Psoas muscle (tissue), 8 donors: ENCODE measurements at places on chromosomes 6 and 20.
A peak's percentile ranks its signal among the peaks of the same experiment; 100 is the strongest.

GRCh38 chr6:3376064-3376463 lies 80.8 kb downstream of the SLC22A23 start:
- no peak overlapping the region for H3K4me3 ChIP-seq
- H3K27me3 ChIP-seq = no peaks in the 10 kb centered on the region
- no peak for DNase-seq
- peaks cover 8% of the 10 kb centered on the region for H3K4me1 ChIP-seq

DNA sequence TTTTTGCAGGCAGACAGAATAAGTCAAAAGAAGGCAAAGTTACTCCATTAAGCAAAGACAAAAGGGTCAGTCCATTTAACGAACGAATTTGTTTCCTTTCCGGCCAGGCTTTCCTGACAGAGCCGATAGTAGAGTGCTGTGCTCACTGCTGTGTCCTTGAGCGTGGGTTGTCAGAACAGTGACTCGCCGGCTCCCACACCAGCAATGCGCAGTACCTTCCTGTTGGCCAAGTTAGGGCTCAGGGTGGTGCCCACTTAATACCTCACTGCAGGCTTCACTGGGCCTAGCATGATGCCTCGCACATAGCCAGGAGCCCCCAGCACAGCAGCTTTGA lies 294.7 kb downstream of the FOXC1 start:
- no peak overlapping the region for H3K4me3 ChIP-seq
- H3K36me3 ChIP-seq = no peaks in the 10 kb centered on the region
- no peak overlapping the region for H3K27ac ChIP-seq

- no peaks in the 10 kb centered on the region for H3K27me3 ChIP-seq
- no peak overlapping the region for H3K4me3 ChIP-seq
- DNase-seq = no peak
- no peaks in the 10 kb centered on the region for H3K36me3 ChIP-seq
Observed at GRCh38 chr20:39778847-39779604, 816.9 kb downstream of the DHX35 start.

DNA sequence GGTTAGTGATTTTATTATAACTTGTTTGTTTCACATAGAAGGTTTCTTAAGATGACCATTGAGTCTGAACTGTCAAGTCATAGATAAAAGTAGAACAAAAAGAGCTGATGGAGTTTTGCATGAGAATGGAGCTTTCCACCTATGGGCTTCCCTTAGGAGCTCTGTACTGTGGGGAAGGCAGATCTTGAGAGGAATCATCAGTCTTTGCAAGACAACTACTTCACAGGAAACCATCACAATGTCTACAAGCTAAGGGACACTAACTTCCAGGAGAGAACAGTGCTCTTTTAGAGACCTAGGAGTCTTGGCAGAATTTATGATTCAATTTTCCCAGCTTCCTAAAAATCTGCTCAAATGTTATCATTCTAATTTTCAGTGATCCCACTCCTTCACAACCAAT lies 78.2 kb downstream of the FBXO5 start:
- H3K27ac ChIP-seq = no peak overlapping the region
- DNase-seq = no peak
- no peaks in the 10 kb centered on the region for H3K4me1 ChIP-seq
- H3K36me3 ChIP-seq = no peaks in the 10 kb centered on the region
- no peaks in the 10 kb centered on the region for H3K27me3 ChIP-seq

DNA sequence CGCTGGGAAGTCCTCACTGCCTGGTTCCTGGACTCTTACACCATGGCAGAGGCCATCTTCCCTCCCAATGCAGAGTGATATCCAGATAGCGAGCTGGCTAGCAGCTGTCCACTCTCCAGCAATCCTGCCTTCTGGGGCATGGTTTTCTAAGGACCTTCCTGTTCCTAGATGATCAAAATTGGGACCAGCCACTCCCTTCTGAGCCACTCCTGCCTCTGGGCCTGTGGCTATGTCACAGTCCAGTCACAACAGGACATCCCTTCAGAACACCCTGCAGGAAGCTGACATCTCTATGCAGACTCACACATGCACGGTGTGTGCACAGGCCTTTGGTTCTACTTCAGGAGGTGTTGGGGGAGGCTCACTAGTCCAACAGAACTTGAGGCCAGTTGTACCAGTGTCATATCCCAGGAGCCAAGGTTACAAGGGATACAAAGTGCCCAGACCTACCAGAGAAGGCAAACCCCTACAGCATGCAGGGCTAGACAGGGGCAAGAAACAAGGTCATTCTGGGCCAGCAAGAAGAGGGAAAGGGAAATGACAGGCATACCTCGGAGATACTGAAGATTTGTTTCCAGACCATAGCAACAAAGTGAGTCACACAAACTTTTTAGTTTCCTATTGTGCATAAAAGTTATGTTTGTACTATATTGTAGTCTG lies 2.7 kb upstream of the MCCD1 start:
- no peaks in the 10 kb centered on the region for H3K4me1 ChIP-seq
- H3K27me3 ChIP-seq = no peaks in the 10 kb centered on the region
- DNase-seq = no peak
- no peak overlapping the region for H3K27ac ChIP-seq
- no peak overlapping the region for H3K4me3 ChIP-seq

DNA sequence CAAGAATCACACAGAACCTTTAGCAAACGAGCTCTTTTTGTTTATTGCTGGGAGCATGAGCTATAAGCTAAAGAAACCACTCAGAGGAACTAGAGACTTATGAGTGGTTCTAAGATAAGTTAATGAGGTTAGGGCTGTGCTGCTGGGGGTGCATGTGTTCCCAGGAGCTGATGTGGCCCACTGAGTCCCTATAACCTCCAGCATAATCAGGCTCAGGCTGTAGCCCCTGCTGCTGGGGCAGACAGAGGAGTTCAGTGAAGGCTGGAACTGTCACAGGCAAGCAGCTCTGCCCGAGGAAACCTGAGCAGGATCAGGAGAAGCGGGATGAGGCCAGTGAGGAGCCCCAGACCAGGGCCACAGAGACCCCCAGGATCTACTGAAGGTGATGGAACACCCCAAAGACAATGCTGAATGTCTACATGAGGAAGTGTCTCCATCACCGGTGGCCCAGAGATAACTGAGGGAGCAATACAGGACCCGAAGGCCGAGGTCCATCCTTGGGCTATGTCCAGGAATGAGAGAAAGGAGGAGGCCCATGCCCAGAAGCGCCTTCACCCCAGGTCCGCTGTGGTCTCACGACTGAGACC lies 17.3 kb downstream of the TUBB2B start:
- no peaks in the 10 kb centered on the region for H3K4me1 ChIP-seq
- no peak for DNase-seq
- H3K27me3 ChIP-seq = no peaks in the 10 kb centered on the region
- H3K27ac ChIP-seq = no peak overlapping the region

DNA sequence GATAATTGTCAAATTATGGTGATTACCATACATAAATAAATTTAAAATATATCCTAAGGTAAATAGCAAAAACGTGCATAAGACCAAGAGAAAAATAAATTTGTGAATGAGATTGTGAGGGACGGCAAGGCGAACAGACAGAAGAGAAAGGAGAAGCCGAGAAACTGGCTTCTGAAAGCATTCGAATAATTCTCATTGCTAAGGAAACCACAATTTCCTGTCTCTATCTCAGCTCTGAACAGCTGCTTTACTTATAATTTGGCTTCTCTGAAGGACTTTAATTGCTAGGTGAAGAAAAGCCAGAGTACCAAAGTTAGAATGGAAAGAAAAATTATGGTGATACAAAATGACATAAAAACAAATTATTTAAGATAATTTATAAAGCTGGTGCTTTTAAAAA lies 79.0 kb upstream of the RGS17 start:
- H3K4me1 ChIP-seq = no peaks in the 10 kb centered on the region
- no peak overlapping the region for H3K27ac ChIP-seq
- no peaks in the 10 kb centered on the region for H3K36me3 ChIP-seq
- no peaks in the 10 kb centered on the region for H3K27me3 ChIP-seq
- H3K4me3 ChIP-seq = no peak overlapping the region

GRCh38 chr6:43668151-43669028 lies 19.2 kb downstream of the MRPS18A start:
- DNase-seq = peak; percentile 74
- peak overlapping the region; percentile 22 for H3K4me3 ChIP-seq
- H3K36me3 ChIP-seq = peaks cover 23% of the 10 kb centered on the region
- H3K27me3 ChIP-seq = no peaks in the 10 kb centered on the region
- peak overlapping the region; percentile 83 for H3K27ac ChIP-seq

DNA sequence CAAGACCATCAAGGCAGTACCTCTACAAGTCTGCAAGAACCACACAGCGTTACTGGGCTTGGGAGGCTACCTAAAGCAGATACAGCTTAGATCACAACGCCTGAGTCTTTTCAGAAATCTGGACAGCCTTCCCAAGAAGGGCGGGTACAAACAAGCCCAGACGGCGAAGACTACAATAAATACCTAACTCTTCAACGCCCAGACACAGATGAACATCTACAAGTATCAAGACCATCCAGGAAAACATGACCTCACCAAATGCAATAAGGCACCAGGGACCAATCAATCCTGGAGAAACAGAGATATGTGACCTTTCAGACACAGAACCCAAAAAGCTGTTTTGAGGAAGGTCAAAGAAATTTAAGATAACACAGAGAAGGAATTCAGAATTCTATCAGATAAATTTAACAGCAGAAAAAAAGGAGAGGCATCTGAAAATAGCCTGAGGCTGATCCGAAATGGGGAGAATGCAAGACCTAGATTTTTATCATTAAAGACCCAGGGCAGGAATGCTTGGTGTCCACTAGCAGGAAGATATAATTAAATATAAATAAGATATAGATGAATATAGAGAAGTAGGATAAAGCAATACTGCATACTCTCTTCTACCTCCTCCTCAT lies 131.7 kb upstream of the COL21A1 start:
- H3K27ac ChIP-seq = no peak overlapping the region
- no peak for DNase-seq
- H3K36me3 ChIP-seq = no peaks in the 10 kb centered on the region
- no peak overlapping the region for H3K4me3 ChIP-seq
- no peaks in the 10 kb centered on the region for H3K27me3 ChIP-seq
- peaks cover 12% of the 10 kb centered on the region for H3K4me1 ChIP-seq

DNA sequence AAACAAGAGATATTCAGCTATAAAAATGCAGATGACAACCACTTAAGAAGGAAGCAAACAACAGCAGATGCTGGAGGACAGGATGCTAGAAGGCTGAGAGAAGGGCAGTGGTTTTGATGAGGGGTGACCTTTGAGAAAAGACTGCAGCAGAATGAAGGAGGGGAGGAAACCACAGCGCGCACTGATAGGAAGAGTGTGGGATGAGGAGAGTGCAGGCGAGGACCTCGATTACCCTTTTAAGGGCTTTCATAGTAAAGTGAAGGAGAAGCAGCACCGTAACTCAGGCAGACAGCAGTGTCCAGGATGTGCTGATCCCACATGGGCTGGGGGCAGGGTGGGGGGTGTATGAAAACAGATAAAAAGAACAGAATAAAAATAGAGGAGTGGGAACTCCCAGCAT lies 19.2 kb downstream of the ZBTB2 start:
- peaks cover 35% of the 10 kb centered on the region for H3K36me3 ChIP-seq
- H3K27me3 ChIP-seq = no peaks in the 10 kb centered on the region
- H3K4me3 ChIP-seq = no peak overlapping the region
- no peak for DNase-seq
- H3K4me1 ChIP-seq = peaks cover 16% of the 10 kb centered on the region

DNA sequence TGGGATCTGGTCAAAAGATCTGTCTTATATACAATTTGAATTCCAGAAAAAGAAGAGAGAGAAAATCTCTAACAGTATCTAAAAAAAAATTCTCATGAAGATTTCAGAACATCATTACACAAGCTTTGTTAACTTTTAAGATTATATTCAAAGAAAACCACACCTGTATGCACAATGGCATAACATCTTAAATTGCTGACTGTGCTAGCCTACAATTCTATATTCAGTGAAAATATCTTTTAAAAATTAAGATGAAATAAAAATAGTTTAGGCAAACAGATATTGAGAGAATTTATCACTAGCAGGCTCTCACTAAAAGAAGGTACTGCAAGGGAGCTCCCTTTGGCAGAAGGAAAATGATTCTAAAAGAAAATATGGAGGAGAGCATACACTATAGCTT lies 100.3 kb downstream of the BCKDHB start:
- DNase-seq = no peak
- H3K4me1 ChIP-seq = peaks cover 14% of the 10 kb centered on the region
- H3K27me3 ChIP-seq = no peaks in the 10 kb centered on the region
- no peak overlapping the region for H3K27ac ChIP-seq
- H3K36me3 ChIP-seq = no peaks in the 10 kb centered on the region

DNA sequence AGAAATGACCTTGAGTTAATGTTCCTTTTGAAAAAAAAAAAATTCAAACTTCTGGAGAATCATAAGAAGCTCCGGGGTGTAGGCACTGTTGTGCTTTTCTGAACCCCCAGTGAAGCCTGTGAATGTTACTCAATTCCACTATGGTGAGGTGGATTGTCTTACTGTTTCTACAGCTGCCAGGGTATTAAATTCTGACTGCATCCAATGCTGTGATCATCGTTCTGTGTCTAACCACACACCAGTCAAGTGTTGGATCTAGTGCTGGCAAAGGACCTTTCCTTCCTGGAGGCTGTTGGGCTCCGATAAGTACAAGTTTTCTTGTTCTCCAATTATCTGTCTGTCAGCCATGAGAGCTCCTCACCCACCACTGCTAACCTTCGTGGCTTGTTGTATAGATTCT lies 162.0 kb upstream of the EPHA7 start:
- no peaks in the 10 kb centered on the region for H3K4me1 ChIP-seq
- no peak for DNase-seq
- H3K4me3 ChIP-seq = no peak overlapping the region
- no peak overlapping the region for H3K27ac ChIP-seq

GRCh38 chr6:116764961-116765841 lies at the start of gene FAM162B:
Gene FAM162B, minus strand, starts transcription at chr6:116765719. Its CDS starts 143 bp downstream, at chr6:116765576.
- no peaks in the 10 kb centered on the region for H3K27me3 ChIP-seq
- no peaks in the 10 kb centered on the region for H3K4me1 ChIP-seq
- DNase-seq = peak; percentile 48
- no peaks in the 10 kb centered on the region for H3K36me3 ChIP-seq

GRCh38 chr6:77010931-77011542 lies 452.3 kb downstream of the HTR1B start:
- no peak for DNase-seq
- no peaks in the 10 kb centered on the region for H3K27me3 ChIP-seq
- no peaks in the 10 kb centered on the region for H3K36me3 ChIP-seq
- no peaks in the 10 kb centered on the region for H3K4me1 ChIP-seq
- no peak overlapping the region for H3K27ac ChIP-seq

DNA sequence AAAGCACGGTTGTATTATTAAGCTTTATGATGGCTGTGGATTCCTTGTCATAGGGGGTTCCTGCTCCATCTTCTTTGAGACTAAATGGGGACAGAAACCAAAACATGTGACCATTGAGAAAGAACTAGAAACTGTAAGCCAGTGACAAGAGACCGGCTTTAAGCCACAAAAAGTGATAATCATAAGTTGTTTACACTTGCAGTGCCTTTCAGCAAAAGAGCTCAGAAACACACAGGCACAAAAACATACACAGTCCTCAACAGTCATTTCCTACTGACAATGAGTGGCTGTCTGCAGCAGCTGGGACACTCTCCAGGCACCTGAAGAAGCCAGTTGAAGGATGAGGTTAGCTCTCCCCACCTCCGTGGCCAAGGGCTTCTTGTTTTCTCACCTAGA lies 20.0 kb upstream of the UBE2J1 start:
- no peaks in the 10 kb centered on the region for H3K36me3 ChIP-seq
